ENCODE measurements at places on chromosomes 5 and 9.

DNA sequence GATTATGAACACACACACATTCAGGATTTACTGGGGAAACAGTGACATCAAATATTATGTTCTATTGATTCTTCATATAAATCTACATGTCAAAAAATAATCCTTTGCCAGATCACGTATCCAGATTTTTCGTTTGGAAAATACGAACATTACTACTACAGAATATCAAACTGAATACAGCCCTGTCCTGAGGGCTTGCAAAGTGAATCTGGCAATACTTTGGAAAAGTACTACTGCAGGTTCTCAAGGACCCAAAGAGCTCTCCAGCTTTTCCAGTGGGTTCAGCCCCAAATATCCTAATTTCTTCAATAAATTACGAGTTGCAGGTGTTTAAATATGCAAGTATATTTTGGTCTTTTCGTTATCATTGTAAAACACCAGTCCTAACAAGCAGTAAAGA is 411 bp upstream of the NDUFS4 start:
- DNase-seq: no peak

DNA sequence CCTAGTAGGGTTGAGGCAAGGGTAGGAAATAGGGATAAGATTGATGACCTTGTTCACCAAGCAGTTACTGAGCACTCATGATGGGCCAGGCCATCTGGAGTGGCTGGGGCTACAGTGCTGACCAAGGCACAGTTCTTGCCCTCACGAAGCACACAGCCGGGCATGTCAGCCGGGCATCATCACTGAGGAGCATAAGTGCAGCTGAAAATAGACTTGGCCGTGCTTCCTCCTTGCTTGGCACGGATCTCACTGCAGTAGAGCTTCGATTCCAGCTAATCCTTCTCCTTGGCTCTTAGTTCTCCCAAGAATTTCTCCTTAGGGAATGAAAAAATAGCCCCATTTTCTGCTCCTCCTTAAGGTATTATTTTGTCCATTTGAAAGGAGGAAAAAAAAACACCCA is 116.6 kb downstream of the NMUR2 start:
- no peak for DNase-seq

DNA sequence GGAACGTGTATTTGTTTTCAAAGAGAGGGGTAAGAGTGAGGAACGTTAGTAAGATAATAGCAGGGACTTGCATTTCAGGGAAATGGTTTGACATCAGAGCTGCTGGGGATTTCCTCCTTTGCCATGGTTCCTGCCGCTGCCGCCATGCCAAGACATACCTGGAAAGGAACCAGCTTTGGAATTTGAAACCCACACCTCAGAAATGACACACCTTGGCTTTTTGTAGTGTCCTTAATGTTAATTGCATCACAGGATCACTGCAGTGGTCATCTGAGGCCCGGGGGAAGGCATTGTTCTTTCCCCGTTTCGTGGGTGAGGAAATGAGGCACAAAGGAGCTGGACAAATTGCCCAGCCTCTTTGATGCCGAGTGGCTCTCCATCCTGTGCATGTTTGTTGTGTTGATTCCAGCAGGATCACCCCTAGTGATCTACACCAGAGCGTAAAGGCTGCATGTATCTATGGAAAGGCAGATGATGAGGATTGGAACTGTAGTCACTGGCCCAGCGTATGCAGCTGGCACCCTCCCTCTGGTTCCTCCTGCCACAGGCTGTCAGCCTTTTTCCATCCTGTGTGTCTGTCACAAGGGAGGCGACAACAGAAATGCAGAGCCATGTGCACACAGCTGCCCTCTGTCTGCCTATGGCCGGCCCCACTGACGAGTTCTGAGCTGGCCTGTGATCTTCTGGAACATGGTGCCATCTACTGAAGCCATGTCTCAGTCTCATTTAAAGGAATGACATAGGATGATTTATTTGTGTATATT is 37.8 kb downstream of the SLC46A2 start:
- no peak for DNase-seq

DNA sequence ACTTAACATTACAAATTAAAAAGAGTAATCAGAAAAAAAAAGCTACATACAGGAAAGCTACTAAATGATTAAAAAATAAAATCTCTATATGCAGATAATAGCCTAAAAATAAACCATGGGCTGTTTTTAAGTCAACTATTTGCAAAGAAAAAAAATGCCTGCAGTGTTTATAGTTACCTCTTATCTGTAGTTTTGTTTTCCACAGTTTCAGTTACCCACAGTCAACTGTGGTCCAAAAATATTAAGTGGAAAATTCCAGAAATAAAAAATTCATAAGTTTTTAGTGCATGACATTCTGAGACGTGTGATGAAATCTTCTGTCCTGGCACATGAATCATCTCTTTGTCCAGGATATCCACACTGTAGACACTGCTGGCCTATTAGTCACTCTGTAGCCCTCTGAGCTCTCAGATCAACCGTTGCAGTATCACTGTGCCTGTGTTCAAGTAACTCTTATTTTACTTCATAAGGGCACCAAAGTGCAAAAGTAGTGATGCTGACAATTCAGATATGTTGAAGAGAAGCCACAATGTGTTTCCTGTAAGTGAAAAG is 59.2 kb downstream of the PRELID2 start:
- DNase-seq: peak; percentile 74

- peak; percentile 96 for DNase-seq
Observed at GRCh38 chr9:98056269-98057137, at the start of gene NANS. TSS of gene NANS (plus strand) at chr9:98056732. CDS start at chr9:98056809, 77 bp downstream.

DNA sequence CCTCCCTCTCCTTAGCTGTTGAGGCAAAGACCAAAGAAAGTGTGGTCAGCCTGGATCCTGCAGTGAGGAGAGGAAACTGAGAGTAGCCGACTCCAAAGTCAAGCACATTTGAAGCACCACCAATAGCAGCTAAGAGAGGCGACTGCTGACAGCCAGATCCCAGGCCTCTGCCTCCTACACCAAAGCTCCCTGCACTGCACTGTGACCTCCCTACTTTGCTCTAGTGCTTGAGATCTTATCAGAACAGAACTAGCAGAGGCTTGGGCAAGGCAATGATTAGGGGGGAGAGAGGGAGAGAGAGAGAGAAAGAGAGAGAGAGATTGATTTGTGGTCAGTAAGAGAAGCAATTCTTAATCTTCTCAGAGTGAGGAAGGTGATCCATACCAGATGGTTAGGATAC is 216.3 kb downstream of the CDK5RAP2 start:
- no peak for DNase-seq

DNA sequence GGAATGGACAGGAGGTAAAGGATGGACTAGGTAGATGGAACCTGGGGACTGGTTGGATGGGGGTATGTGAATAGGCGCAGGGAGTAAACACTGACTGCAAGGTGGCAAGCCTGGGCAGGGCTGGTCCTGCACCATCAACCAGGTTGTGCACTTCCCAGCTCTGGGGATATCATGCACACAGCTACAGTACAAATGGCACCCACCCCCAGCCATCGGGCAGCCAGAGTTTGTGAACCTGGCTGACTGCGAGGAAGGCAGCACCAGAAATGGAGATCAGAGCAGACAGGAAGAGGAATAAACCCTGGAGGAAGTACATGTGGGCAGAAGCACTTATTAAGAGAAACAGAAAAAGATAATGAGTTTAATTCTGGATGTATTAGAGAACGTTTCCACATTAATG is 229.1 kb downstream of the ESM1 start:
- DNase-seq: no peak

DNA sequence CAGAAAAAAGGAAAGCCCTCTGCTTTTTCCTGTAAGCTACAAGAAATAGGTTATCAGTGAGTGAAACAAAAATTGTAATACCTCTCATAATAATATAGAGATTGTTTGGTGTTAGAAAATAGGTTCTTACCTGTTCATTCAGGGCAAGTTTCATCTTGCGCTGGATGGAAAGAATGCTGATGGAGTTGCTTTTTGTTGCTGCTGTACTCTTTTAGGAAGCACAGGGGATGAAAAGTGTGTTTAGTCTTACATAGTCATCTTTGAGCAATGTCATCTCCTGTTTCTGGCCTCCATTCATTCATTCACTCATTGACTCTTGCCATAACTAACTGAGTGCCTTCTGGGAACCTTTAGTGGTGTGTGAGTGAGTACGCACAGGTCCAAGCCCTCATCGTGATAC is 6.4 kb downstream of the ENTREP1 start:
- no peak for DNase-seq

- no peak for DNase-seq
Observed at GRCh38 chr9:70935856-70936255, 185.6 kb downstream of the TRPM3 start.

DNA sequence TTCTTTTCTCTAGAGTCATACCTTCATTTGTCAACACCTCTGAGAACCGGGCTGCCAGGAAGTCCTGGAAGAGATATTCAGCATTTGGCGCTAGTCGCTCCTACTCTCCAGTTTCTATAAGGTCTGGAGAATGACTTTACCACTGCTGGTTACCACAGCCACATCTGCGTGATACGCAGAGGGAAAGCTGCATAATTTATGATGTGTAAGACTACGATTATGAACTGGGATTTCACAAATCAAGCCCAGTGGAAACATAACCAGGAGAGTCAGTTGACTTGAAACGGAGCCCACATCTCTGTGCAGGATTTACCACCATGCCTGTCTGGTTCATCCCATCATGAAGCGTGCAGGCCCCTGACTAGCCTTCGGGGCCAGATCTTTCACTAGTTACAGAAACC is 72.6 kb downstream of the FGF1 start:
- no peak for DNase-seq

- no peak for DNase-seq
Observed at GRCh38 chr5:60507687-60508086, 192.3 kb downstream of the DEPDC1B start.

DNA sequence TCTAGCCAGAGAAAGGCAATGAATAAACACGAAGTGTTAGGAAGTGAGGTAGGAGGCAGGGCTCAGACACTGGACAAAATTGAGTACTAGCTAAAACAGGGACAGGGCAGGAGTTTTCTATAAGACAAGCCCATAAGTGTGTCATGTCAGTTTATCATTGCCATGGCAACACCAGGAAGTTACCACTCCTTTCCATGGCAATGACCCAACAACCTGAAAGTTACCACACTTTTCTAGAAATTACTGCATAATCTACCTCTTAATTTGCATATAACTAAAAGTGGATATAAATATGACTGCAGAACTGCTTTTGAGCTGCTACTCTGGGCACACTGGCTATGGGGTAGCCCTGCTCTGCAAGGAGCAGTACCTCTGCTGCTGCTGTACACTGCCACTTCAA is 442.5 kb upstream of the COX7C start:
- DNase-seq: no peak

DNA sequence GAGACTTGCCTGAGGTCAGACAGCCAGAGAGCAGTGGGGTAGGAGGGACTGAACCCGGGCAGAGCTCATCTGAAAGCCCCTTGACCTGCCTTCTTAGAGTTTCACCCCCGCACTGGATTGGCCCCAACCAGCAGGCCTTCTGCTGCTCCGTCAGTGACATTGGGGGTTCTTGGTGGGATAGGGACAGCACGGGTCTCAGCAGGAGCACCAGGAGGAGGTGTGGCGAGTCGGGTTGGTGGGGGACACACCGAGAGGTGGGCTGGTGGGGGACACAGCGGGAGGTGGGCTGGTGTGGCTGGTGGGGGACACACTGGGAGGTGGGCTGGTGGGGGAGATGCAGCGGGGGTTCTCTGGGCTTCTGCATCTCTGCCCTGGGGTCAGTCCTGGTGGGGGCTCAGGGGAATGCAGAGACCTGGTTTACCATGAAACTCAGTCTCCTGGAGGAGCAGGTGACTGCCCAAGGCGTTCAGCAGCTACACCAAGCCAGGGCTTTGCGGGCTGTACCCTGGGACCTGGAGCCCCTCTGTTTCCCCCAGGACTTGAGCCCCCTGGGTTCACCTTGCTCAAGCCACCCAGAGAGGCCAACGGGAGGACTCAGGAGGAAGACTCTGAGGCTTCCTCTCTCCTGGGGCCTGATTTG is 28.1 kb upstream of the RNU6ATAC start:
- DNase-seq: no peak

GRCh38 chr5:172280929-172281328 is 2.6 kb downstream of the UBTD2 start:
- no peak for DNase-seq

- no peak for DNase-seq
Observed at GRCh38 chr9:89366711-89367110, 48.4 kb downstream of the SECISBP2 start.

- DNase-seq: no peak
Observed at GRCh38 chr5:55372130-55372925, 64.5 kb downstream of the MTREX start.

DNA sequence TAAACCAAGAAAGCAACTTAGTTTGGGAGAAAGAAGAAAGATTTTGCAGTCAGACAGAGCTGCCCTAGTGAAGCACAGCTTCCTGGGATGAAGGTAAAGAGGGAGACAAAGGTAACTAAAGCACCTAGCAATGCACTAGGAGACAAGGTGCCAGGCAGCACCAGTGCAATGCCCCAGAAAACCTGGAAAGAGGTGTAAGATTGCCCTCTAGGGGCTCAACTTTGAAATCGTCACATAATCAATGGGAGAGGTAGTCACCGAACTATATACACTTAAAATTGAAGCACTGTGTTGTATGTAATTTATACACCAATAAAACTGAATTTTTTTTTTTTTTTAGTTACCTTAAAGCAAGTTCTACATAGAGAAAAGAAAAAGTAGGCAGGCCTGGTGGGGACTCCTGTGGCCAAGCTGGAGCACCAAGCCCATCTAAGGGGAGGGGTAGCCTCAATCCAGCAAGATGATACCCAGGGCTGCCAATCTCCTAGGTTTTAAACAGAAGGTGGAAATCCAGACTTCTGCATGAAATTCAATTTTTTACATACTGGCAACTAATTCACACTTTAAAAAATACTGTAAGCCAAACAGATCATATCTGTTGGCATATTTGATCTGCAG is 48.2 kb downstream of the CDK5RAP2 start:
- DNase-seq: peak; percentile 34

DNA sequence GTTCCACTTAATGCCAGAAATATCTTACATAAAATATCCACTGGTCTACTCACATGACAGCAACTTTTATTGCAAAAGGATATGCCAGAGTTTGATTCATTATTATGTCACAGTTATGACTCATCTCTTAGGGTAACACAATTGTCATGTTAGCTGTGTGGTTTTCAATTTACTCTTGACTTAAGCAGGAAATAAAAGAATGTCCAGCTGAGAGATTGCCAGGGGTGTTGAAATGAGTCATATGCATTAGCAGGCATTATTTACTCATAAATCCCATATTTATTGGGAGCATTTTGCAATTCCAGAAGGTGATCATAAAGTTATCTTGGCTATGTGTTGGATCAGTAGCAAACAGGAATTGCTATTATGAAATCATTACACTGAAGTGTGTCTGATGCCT is 1164.6 kb upstream of the CDH18 start:
- peak; percentile 18 for DNase-seq

DNA sequence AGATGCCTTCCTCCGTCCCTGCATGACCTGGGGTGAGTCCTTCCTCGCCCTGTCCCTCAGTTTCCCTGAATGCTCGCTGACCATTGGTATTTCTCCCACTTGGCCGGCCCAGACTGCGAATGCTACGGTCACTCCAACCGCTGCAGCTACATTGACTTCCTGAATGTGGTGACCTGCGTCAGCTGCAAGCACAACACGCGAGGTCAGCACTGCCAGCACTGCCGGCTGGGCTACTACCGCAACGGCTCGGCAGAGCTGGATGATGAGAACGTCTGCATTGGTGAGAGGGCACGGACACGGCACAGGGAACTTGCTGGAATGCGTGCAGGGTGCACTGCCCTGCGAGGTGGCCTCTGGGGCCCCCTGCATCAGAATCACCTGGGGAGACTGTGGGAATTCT is 77.1 kb downstream of the NTNG2 start:
- no peak for DNase-seq

- no peak for DNase-seq
Observed at GRCh38 chr5:39934830-39935229, 510.1 kb upstream of the DAB2 start.

GRCh38 chr5:144335561-144335960 is 164.9 kb downstream of the KCTD16 start:
- DNase-seq: no peak
